ENCODE measurements at places on chromosomes 12 and 14. TPM values are rescaled to one million over a fixed set of nuclear protein-coding genes. Genes with fewer than 3 reads are reported as not detected.

PPFIBP1 gene
- total RNA-seq: 74.5 TPM

ABCD4 gene
- 27.6 TPM for total RNA-seq

KRT82 gene
- total RNA-seq: not detected

MFAP5 gene
- total RNA-seq: 121 TPM

PLEKHA5 gene
- total RNA-seq: 31.3 TPM

C3AR1 gene
- 10.0 TPM for total RNA-seq

PTGDR gene
- total RNA-seq: 0.66 TPM

ANO2 gene
- 2.2 TPM for total RNA-seq

KLRG1 gene
- 2.2 TPM for total RNA-seq

OR10AD1 gene
- total RNA-seq: not detected

OR4E2 gene
- not detected for total RNA-seq

DNA sequence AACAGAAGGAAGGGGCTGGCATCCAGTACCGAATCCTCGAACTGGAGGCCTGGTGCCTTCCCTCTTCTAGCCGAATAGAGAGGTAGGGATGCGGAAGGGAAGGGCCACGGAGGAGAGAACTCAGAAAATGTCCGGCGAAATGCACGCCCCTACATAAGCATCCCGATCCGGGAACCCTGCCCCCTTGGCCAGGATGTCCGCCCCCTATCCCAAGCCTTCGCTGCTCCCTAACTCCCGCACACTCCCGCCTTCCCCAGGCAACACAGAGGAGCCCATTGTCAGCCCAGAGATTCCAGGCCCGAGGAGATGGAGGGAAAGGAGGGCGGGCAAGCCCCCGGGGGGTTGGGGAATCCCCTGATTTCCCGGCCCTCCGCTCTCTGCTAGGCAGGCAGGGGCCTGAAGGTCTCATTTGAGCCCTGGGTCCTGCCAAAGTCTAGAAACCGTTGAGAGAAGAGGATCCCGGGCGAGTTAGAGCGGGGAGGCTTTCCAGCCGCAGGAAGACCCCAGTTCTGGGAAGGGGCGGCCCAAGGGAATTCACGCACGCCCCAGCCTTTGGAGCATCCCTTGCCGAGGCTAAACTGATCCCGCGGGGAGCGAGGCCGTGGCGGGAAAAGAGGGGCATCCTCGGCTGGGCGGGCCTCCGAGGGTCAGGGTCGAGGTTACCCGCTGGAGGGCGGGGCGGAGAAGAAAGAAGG is 569 bp upstream of the ARHGEF40 start:
- no peaks in the 10 kb centered on the region for H3K4me1 ChIP-seq
- peak overlapping the region; percentile 88 for H3K27ac ChIP-seq
- DNase-seq: no peak
- H3K4me3 ChIP-seq: peak overlapping the region; percentile 61
- H3K36me3 ChIP-seq: no peaks in the 10 kb centered on the region

- no peak for DNase-seq
- no peak overlapping the region for H3K4me3 ChIP-seq
- no peaks in the 10 kb centered on the region for H3K4me1 ChIP-seq
- no peaks in the 10 kb centered on the region for H3K36me3 ChIP-seq
- no peak overlapping the region for H3K27ac ChIP-seq
- H3K27me3 ChIP-seq: no peaks in the 10 kb centered on the region
Observed at GRCh38 chr12:23621900-23622299, 327.6 kb downstream of the SOX5 start.

DNA sequence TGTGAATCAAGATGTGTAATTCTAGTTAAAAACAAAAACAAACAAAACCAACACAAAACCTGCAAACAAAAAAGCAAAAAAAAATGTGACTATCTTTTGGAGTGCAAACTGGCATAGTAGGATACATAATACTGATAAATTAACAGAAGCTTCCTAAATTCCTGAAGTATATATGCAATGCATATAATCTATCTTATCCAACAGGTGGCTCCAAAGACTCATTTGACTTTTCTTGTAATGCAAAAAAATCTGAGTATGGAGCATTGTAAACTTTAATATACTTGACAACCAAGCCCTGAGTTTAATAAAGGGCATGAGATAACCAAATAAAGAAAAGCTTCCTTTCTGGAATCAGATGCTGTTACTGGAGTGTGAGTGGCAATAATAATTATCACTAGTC is 1003.6 kb downstream of the FSCB start:
- no peaks in the 10 kb centered on the region for H3K4me1 ChIP-seq
- no peaks in the 10 kb centered on the region for H3K27me3 ChIP-seq
- H3K36me3 ChIP-seq: no peaks in the 10 kb centered on the region
- no peak overlapping the region for H3K27ac ChIP-seq
- H3K4me3 ChIP-seq: no peak overlapping the region

DNA sequence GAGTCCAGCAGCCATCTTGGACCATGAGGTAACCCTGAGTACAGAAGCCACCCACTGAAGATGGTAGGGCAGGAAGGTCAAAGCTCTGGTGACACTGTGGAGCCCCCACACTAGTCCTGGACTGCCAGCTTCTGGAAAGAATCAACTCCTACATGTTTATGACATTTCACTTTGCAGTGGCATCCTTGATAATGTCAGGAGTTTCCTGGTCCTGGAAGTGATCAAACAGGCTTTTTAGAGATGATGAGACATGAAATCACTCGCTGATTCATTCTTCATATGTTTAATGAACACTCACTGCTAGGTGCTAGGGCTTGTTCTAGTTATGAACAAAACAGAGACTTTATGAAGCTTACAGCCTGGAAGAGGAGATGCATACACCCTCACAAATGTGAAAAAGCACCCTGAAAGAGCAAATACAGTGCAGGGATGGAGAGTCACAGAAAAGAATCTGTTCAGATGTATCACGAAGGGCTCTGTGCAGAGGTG is 15.8 kb upstream of the HNF1A start:
- no peaks in the 10 kb centered on the region for H3K4me1 ChIP-seq
- no peak overlapping the region for H3K27ac ChIP-seq
- H3K27me3 ChIP-seq: no peaks in the 10 kb centered on the region
- no peak overlapping the region for H3K4me3 ChIP-seq

GRCh38 chr14:51333901-51334521 is 94.0 kb downstream of the TMX1 start:
- H3K27me3 ChIP-seq: no peaks in the 10 kb centered on the region
- no peak overlapping the region for H3K4me3 ChIP-seq
- DNase-seq: peak; percentile 70
- peaks cover 68% of the 10 kb centered on the region for H3K4me1 ChIP-seq

- no peak overlapping the region for H3K4me3 ChIP-seq
- no peaks in the 10 kb centered on the region for H3K27me3 ChIP-seq
- H3K36me3 ChIP-seq: no peaks in the 10 kb centered on the region
- H3K27ac ChIP-seq: peak overlapping the region; percentile 62
- peak; percentile 74 for DNase-seq
Observed at GRCh38 chr14:52061390-52061789, 7.5 kb downstream of the NID2 start.

DNA sequence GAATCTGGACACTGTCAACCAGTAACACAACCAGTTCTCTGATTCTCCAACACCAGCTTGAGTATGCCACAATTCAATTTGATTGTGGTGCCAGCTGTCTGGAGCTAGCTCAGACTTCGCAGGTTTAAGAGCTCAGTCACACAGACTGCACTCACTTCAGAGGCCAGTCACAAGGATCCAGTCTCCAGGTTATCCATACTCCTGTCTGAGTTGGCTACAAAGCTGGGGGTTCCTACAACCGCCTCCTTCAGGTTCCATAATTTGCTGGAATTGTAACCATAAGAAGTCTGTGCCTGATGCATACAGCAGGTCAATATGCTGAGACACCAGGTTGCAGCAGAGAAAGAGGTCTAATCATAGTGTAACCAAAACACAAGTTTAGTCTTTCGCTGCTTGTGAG is 70.5 kb upstream of the CPSF6 start:
- no peaks in the 10 kb centered on the region for H3K36me3 ChIP-seq
- H3K27ac ChIP-seq: no peak overlapping the region
- H3K4me1 ChIP-seq: no peaks in the 10 kb centered on the region
- H3K4me3 ChIP-seq: no peak overlapping the region
- H3K27me3 ChIP-seq: no peaks in the 10 kb centered on the region
- no peak for DNase-seq

DNA sequence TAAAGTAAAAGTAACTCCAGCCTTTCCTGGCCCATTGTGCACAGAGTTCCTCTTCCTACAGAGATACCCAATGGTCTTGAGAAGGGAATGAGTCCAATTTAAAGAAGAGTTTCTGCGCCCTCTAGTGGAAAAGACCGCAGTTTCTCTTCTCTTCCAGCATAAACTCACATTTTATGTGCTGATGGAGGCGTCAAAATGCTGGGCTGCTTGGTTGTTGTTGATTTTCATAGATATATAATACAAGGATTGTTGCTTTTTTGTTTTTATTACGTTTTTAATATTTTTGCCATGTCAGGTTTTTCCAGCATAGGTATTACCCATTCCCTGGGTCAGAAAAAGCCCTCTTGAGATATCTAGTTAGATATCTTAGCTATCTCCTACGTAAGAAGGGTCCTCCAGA is 356.9 kb upstream of the STXBP6 start:
- H3K36me3 ChIP-seq: no peaks in the 10 kb centered on the region
- no peak overlapping the region for H3K4me3 ChIP-seq
- no peaks in the 10 kb centered on the region for H3K27me3 ChIP-seq
- H3K4me1 ChIP-seq: peaks cover 5% of the 10 kb centered on the region

- DNase-seq: no peak
- no peaks in the 10 kb centered on the region for H3K4me1 ChIP-seq
- no peak overlapping the region for H3K27ac ChIP-seq
- no peaks in the 10 kb centered on the region for H3K27me3 ChIP-seq
Observed at GRCh38 chr12:55844961-55845360, 2.2 kb upstream of the MMP19 start.

DNA sequence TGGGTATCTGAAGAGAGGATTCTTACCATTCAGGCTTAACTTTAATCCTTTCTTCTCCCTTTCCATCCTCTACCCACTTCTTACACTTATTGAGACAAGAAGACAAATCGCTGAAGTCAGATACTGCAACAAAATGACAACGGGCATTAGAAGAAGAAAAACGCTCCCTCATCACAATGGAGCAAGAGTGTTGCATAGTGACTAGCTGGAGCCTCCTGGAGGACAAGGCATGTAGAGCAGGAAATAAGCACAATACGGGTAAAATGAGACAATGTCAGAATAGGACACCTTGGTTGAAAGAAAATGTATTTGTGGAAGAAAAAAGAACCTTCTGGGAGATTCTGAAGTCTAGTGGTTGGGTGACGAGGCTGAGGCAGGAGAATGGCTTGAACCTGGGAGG is 501.0 kb downstream of the RERGL start:
- H3K4me1 ChIP-seq: no peaks in the 10 kb centered on the region
- DNase-seq: no peak
- H3K4me3 ChIP-seq: no peak overlapping the region
- H3K27ac ChIP-seq: no peak overlapping the region

DNA sequence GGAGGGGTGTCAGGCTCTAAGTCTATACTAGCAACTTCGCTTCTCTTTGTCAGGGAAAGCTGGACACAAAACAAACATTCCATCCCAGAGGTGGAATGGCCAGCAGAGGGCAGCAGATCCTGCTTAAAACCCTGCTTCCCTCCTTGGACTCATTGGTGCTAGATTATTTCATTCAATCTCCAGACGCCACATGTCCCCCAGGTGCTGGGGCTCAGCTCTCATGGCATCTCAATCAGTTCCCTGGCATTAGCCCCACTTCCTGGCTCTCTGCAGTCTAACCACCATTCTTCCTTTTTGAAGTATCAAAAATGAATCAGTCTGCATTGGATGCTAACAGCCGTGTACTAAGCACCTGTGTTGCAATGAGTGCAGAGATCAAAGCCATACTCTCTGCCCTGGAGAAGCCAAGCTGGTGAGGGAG is 8.1 kb upstream of the PPP1R1A start:
- H3K27ac ChIP-seq: no peak overlapping the region
- DNase-seq: peak; percentile 76
- no peaks in the 10 kb centered on the region for H3K4me1 ChIP-seq
- H3K27me3 ChIP-seq: no peaks in the 10 kb centered on the region

- no peak overlapping the region for H3K4me3 ChIP-seq
- H3K27ac ChIP-seq: peak overlapping the region; percentile 35
- H3K36me3 ChIP-seq: no peaks in the 10 kb centered on the region
- DNase-seq: no peak
- no peaks in the 10 kb centered on the region for H3K27me3 ChIP-seq
Observed at GRCh38 chr12:48810903-48811431, 7.3 kb upstream of the CACNB3 start.

GRCh38 chr12:88063375-88063774 is 34.2 kb upstream of the C12orf50 start:
- no peak overlapping the region for H3K27ac ChIP-seq
- no peak overlapping the region for H3K4me3 ChIP-seq

DNA sequence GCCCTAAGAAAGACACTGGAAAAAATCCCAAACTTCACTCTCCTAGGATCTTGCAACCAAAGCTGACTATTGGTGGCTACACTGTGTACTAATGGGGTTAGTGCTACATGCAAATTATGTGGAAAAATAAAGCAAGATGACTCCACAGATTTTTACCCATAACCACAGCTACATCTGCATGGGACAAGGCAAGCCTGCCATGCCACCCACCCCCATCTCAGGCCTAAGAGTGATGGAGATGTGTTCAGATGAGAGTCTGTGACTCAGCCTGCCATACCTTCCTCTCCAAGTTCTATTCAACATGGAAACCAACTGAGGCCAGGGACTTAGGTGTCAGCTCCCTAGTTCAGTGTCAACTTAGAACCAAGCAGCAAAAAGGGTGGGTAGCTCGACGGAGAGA is 206.2 kb downstream of the PELI2 start:
- DNase-seq: no peak
- no peaks in the 10 kb centered on the region for H3K27me3 ChIP-seq
- no peak overlapping the region for H3K27ac ChIP-seq
- H3K4me3 ChIP-seq: no peak overlapping the region
- H3K4me1 ChIP-seq: no peaks in the 10 kb centered on the region
- no peaks in the 10 kb centered on the region for H3K36me3 ChIP-seq

GRCh38 chr12:28424965-28425364 is 234.7 kb downstream of the CCDC91 start:
- H3K4me3 ChIP-seq: no peak overlapping the region
- H3K27me3 ChIP-seq: no peaks in the 10 kb centered on the region
- no peak for DNase-seq
- no peak overlapping the region for H3K27ac ChIP-seq
- H3K36me3 ChIP-seq: no peaks in the 10 kb centered on the region

- peaks cover 53% of the 10 kb centered on the region for H3K36me3 ChIP-seq
- no peaks in the 10 kb centered on the region for H3K27me3 ChIP-seq
- DNase-seq: no peak
- no peak overlapping the region for H3K4me3 ChIP-seq
- peaks cover 34% of the 10 kb centered on the region for H3K4me1 ChIP-seq
- peak overlapping the region; percentile 60 for H3K27ac ChIP-seq
Observed at GRCh38 chr12:12977231-12977630, 22.8 kb downstream of the HEBP1 start.

All from sigmoid colon (tissue), 7 donors.